MM.1S (cell line): ENCODE measurements at places on chromosomes 11 and 22.

- no peak for DNase-seq
Observed at GRCh38 chr11:103987629-103988594, 48.5 kb upstream of the DDI1 start.

DNA sequence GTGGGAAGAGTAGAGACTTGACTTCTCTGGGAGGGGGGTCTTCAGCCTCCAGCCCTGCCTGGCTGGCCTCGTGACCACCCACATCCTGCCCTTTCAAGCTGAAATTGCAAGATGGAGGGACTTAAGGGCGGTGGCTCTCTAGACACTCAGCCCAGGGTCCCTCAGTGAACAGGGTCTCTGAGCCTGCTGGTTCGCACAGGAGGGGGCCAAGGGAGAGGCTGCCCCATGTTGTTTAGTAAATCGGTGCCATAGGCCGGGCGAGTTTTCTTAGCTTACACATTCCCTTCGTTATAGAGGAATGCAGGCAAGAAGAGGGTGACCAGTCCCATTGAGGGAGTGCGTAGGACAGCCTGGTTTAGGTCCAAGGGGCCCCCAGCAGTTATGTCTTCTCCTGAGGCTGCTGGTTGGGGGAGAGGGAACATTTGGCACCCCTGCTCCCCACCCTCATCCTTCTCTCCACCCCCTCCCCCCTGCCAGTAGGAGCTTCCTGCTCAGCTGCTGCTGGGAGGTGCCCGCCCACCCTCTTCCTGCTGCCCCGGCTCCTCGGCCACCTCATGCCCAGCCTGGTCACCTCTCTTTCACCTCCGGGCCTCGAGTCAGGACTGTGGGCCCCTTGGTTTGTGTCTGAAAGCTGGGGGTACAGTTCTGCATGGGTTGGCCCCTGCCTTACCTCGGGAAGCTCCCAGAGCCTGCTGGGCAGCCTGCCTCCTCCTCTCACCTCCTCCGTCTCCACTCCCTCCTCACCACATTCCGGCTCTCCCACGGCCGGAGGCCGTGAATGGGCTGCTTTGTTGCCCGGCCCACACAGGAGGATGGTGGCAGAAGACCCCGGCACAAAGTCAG lies 3.9 kb downstream of the FRMD8 start:
- no peak for DNase-seq

- DNase-seq = no peak
Observed at GRCh38 chr22:26620197-26620596, 1.6 kb upstream of the CRYBA4 start.

DNA sequence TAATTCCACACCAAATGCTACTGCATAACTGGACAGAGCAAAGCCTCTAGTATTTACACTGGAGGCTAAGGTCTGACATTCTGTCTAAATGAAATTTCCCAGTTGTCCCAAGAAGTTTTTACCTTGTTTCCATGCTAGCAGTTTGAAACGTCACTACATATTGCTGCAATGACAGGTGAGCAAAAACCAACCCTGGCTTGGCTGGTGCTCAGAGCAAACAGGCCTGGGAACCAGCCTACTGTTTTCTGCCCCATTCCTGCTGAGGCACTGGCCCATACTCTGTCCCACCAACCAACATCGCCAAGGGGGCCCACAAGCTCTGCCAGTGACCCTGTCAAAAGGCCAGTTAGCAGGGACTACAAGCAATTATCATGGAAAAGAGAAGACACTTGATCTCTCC lies 131.1 kb downstream of the MPPED2 start:
- no peak for DNase-seq

DNA sequence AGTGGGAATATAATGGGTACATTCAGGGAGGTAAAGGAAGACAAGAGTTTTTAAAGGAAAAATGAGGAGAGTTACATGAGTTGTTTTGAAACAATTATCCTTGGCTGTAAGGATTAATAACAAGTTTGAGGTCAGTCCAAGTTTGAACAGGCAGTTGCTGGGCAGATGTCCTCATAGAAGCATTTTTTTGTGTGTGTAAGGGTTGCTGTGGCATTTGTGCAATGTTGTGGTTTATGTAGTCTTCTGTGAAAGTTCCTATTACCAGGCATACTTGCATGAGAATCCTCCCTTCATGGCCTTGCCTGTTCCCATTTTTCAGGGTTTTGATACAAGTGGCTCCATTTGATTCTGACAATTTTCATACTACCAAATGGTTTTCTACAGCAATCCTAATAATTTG lies 400.2 kb downstream of the KCNA4 start:
- no peak for DNase-seq

DNA sequence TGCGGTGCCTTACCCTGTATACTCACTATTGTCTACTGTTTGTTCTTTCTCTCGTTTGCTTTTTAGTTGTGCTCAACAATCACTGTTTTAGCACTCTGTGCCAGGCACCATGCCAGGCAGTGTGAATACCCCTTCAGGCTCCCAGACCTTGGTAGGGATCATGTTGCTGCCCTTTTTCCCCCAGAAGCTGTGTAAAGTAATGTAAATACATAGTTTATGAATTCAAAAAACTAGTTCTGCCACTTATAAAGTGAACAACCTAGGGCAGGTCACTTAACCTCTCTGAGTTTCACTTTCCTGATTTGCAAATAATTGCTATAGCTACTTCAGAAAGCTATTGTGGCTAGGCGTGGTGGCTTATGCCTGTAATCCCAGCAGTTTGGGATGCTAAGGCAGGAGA lies 81.0 kb upstream of the CTSC start:
- no peak for DNase-seq
